ENCODE measurements at places on chromosomes 3 and 15.

DNA sequence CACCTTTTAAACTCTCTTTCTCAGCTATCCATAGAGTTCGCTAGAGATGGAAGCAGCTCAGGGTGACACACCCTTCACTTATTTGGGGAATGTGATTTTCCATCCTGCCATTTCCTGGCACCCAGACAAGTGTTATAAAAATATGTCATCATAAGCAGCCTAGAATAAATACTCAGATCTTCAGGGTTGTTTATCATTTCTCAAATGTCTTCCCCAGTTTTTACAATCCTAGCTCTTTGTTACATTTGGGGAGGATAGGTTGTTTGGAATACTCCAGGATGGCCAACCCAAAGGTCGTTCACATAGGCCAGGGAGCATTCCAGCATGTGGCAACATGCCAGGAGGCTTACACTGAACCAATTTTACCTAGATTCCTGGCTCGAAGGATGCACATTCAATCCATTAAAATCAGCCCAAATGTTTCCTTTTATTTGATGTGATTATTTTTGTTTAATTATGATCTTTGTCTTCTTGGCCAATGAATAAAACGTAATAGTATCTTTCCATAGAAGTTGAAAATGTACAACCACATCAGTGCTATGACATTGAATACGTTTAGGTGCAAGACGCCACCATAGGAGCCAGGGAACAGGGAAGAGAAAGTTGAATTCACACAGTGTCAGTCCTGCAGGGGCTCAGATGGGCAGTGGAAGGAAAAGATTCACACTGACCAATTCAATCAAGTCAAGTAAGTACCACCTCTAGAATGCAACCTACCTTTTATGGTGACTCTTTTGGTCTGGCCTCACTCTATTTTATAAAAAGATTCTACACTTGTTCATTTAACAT is 537.7 kb upstream of the MDFIC2 start:
- DNase-seq, result no peak

GRCh38 chr15:57611938-57612337 is 20.2 kb downstream of the MYZAP start:
- DNase-seq, result no peak

DNA sequence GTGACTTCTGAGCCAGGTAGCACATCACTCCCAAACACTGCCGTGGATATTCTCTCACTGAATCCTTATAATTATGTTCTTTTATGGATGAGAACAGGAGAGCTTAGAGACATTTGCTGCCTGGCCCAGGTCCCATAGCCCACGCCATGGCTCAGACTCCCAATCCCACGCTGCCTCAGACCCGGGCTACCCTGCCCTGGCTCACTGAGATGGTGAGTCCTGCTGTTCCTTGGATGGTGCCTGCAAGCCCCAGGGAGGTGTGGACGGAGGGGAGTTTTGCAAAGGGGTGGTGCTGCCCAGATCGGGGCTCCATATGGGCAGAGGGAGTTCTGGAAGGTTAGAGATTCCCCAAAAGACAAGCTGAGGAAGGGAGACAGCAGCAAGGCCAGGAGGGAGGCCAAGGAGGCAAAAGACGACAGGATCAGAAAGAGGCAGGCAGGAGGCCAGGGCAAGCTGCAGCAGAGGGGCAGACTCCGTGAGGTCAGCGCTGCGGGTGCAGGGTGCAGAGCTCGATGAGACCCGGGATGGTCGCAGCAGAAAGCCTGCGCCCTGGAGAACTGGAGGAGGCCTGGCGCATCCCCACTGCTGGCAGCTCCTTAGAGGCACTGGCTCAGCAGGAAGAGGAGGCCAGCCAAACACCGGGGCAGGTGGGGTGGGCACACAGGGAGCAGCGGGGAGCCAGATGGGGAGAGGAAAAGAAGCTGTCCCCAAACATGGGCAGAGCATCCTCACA is 95.7 kb upstream of the ALDH1A3 start:
- DNase-seq, result no peak

DNA sequence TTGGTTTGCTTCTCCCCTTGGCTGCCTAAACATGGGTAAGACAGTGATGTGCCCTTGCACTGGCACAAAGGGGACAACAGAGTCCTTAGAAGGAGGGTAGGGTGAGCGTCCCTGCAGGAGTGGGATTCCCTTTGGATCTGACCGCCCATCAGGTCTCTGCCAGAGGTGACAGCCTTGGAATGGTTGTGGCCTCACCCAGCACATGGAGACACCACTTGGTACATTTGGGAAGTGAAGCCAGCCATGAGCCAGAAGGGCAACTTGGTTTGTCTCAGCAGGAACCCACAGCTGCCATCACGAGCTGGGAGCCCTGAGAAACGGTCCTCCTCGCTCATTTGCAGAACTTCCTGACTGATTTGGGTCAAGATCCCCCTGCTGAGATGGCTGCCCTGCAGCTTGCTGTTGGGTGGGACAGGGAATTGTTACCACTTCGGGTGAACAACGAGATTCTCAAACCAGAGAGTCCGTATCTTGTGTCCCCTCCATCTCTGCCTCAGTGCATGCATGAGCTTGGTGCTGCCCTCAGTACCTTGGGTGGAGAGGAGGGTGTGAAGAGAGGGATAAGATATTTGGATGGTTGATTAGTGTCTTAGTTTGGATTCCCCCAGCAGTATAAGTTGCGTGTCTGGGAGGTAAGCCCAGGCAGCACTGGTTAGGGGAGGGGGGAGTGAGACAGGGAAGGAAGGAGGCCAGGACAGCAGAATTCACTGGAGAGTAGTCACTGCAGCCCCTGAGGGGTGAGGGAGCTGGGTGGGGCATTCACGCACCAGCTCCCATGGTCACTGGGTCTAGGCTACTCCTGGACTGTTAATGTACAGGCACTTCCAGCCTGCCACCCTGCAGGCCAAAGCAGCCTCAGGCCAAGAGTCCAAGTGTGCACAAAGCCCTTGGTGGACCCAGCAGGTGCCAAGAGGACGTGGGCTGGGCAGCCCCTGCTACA is 168.8 kb upstream of the TOPAZ1 start:
- DNase-seq, result no peak

DNA sequence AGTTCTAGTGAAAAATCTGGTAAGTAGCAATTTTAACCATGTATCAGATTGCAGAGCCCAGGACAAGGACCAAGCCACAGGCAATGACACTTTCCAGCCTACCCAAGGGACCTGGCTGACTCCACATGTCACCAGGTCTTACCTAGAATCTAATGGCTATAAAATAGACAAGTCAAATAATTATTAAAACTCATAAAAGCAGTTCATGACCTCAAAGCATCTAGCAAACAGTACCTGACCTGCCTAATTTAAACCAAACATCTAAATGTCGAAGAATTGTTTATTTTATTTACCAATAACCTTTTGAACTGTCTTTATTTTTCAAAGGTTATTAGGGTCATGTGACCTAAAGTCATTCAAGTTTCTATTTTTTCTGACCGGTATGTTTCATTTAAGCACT is 35.6 kb upstream of the MKRN3 start:
- DNase-seq, result no peak

- no peak for DNase-seq
These were observed 128.9 kb downstream of the KLF13 start for GRCh38 chr15:31455499-31455898.

DNA sequence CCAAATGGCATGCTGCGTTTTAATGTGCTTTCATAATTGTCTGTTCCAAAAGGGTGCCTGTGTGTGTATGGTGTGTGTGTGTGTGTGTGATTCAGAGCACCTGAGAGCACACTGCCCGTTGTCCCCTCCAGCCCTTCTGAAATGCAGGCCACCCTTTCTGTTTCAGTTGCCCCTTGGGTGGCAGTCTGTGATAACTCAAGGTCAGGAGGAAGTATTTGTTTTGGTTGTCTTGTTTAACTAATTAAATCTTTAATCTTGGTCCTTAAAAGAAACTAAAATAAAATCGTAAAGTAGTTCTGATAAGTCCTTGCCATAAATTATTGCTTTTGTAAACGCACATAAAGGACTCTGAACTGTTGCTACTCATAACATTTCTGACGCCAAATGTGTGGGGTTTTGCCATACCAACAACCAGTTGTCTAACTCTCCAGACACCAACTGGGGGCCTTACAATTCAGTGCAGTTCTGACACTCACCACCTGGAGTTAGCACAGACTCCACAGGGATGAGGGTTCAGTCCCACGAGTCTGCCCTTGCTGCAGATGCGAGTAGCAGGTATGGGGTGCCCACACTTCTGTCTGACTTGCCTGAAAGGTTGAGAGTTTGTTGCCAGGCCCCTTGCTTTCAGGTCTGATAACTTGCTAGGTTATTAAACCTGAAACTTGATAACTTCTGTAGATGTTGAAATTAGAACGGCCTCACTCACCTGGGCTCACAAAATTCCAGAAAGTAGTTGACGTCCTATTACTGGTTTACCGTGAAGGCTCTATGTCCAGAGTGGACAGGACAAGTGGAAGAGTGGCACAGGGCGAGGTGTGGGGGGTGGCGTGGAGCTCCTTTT is 157.3 kb downstream of the IGF1R start:
- DNase-seq, result no peak

DNA sequence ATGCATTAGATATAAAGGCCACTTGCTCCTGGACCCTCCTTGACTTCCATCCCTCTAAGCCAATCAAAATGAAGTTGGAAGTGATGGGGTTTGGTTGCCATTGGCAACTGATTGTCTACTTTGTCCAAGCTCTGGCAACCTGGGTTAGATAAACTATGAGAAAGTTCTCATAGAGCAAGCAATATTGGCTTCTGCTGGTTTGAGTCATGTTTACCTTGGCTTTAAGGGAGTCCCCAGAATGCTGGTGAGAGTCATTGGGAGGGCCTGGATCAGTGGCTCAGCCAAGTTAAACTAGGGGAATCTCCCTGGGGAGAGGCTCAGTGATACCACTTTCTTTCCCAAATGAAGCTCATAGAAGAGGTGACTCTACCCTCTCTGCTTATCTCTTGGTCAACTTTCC is 176.3 kb upstream of the ROPN1 start:
- DNase-seq, result no peak

DNA sequence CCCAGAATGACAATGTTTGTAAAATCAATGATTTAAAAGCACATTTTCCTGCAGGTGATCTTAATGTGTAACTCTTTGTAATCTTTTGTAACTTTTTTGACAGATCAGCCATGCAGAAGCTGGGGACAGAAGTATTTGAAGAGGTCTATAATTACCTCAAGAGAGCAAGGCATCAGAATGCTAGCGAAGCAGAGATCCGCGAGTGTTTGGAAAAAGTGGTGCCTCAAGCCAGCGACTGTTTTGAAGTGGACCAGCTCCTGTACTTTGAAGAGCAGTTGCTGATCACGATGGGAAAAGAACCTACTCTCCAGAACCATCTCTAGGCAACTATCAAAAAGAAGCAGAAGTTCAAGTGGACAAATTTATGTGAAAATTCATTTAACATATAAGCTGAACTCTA is 32.1 kb upstream of the NUDT16 start:
- no peak for DNase-seq

DNA sequence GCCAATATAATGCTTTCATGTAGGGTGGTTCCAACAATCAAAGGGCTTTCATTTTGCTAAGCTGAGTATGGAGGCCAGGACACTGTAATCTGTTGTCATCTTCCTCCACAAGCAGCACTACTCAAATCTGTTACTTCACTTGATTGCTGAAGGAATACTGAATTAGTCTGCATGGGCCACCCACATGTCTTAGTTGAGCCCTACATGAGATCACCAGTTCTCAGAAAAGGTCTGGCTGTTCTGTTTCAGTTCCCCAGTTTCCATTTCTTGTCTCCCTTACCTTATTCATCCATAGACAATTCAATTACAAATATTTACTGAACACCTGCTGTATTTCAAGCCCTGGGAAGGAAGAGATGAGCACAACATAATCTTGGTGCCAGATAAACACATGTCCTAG is 119.2 kb downstream of the FHIT start:
- DNase-seq, result no peak

DNA sequence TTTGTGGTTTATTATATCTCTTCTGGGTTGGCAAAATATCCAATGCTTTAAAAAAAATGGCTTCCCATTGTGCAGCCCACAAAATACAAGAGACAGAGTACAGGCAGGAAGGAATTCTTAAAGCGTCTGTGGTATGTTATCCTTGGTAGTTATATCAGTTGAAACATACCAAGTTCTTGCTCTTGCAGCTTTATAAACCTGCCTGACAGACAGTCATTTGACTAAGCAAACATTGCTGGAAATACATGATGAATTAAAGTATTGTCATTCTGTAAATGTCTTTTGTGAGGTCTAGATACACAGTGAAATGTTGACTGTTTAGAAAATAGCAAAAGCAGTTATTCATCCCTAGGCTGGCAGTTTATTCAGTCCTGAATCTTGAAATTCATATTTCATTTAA is 44.8 kb upstream of the MAP3K13 start:
- no peak for DNase-seq

- DNase-seq, result no peak
These were observed 603 bp downstream of the PLEKHO2 start for GRCh38 chr15:64842096-64842939.

DNA sequence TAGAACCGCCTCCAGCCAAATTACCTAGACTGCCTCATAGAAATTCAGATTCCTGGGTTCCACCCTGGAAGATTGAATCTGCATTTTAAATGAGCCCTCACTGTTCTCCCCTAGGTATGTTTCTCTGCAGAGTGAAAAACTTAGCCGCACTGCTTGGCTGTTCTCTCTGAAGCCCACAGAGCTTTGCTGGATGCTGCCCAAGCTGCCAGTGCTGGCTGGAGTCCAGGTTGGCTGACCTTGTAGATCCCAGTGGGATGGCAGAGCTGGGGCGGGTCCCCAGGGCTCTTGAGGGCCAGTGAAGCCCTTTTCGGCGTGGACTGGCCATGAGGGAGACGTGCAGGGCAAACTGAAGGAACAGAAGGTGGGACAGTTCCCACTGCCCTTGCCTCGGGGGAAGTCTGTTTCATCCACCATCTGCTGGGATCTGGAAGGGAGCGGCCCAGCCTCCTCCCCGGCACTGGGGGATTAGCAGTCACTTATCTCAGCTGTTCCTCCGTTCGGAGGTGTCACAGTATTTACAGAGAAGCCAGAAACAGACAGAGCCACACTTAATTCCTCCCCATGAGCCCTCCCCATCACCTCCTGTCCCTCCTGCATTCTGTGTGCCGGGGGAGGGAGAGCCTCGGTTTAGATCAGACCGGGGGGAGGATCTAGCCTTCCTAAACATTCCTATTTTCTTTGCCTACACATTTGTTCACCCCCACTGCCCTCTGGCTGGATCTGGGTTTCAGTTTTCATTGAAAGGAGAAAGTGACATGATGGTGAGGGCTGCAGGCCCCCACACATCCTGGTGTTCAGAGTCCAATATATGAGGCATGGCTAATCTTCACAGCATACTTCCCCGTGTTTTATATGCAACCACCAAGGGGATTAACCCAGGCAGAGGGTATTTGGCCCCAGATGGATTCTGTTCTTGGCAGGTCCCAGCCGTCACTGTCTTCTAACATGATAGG is 4.1 kb upstream of the ACTC1 start:
- DNase-seq, result no peak

GRCh38 chr15:101112336-101113113 is 139.3 kb downstream of the CHSY1 start:
- no peak for DNase-seq

GRCh38 chr3:51945926-51946705 is 4.0 kb downstream of the PARP3 start:
- no peak for DNase-seq
